ENCODE measurements at places on chromosomes 2 and 18.

DNA sequence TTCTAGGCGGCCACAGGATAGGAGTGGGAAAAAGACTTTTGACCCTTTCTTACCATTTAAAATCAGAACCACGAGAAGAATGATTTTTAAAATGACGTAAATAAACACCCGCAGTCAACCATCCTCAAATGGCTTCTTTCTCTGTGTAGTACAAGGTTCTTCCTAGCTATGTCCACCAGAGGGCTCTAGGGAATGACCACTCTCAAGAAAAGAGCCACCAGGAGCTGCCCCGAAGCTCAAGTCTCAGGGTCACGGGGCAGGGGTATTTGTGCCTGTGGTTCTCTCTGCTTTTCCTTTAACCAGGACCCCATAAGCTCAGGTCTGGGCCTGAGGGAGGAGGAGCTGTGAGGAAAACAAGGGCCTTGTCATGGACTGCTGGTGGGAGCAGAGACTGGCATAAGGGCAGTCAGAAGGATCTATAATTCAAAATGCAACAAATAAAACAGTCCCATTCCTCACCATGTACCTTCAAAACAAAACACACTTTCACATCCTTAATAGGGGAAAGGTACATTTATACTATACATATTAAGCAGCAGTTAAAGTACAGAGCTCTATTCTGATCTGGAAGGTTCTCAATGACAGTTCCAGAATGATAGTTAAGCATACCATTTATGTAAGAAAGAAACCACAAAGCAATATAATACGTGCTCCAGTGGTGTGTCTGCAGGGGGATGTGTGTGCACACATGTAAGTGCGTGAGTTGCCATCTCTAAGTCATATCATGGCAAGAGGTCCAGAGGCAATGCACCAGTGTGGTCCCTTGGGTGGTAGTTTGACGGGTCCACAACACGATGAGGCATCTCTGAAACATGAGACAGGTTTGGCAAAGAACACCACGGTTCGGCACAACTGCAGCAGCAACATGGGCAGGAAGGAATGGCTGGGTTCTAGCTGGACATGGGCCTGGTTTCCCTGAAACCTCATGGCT, 18.6 kb downstream of the LYPD1 start:
- peak; percentile 4 for DNase-seq

GRCh38 chr2:45724335-45724734, 72.9 kb downstream of the PRKCE start:
- DNase-seq: no peak

- no peak for DNase-seq
Measured at GRCh38 chr2:147433822-147434221, 411.0 kb upstream of the ACVR2A start.

GRCh38 chr2:240278661-240279060, 138.2 kb upstream of the OTOS start:
- no peak for DNase-seq

- DNase-seq: no peak
Measured at GRCh38 chr2:151568501-151568900, 158.8 kb downstream of the RIF1 start.

DNA sequence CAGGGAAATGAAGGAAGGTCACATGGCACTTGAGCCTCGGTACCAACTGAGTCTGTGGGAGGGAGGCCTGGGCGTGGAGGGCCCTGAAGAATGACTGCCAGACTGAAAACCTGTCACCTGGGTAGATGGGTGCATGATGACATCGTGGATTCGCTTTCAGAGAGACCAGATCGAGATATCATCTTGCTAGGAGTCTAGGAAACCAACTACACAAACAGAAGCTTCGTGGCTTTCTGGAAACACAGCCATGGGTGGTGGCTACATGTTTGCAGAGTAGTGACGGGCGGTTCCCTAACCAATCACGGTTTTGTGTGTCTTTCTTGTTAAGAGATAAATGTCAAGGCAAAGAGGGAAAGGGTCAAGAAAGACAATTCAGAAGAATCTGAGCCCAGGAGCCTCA, 155.0 kb downstream of the EIPR1 start:
- no peak for DNase-seq

DNA sequence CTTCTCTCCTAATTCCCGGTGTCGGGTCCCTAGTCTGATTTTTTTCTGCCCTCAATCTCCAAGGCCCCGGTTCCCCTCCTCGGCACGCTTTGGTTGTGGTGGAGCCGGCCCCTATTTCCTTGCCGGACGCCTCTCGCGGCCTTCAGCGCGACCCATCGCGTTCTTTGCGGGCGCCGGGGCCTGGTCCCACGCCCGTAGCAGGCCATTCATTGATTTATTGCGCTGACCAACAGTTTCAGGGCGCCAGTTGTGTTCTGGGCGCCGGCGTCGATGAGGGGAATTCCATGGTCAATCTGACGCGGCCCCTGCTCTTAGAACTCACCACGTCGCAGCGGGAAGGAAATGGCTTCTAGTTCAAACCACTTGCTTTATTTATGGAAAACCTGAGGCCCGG, 396 bp downstream of the CNOT9 start:
- DNase-seq: no peak

DNA sequence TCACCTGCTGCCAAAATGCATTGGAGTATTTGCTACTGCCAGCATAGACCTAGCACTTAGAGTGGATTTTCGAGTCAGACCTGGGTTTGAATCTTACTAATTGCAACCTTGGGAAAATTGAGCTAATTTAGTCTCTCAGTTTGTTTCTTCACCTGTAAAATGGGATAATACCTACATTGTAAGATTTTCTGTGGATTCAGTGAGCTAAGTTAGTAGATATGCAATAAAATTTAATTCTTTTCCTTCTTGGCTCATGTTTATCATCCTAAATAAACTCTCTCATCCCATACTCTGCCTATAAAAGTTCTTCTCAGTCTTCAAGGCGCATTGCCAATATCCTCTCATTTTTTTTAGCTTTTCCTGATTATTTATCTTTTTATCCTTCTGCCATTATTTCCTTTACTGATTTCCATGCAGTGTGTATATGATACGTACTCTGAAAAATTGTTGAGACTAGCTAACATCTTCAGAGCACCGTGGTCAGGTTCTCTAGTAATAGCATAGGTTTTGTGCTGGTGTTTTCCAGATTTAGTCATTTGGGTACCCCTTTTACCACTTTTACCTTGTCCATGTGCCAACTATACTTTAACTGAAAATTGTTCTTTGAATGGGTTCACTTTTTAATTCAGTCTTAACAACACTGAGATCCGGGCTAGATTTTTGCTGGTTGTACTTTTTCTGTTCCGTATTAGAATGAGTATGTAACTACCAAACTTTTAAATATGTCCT, 7.3 kb downstream of the CEP192 start:
- no peak for DNase-seq

DNA sequence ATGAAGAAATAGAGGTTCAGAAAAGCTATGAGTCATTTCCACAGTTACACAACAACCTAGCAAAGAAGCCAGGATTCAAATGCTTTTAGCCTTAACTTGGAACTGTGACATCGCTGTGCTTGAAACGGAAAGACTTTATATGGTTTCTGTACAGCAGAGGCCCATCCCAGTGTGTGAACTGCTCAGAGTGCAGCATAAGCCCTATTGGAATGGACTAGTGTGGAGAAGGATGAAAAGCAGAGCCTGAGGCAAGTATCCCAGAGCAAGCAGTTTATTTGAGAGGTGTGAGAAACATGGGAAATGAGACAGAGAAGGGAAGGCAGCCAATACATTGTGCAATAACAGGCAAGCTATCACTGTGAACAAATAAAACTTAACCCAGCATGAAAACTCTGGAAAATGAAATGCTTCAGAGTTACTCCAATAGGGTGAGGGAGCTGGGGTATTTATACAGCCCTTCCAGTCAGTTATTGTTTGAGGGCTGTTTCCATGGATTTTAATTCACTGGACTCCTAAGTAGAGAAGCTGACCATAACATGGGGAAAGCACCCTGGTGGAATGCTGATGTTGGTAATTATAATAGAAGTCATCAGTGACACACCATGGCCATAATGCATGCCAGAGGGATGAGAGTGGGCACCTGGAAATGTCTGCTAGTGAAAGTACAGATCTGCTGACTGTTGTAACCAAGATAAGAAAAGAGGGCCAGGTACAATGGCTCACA, 254.0 kb upstream of the POU3F3 start:
- no peak for DNase-seq

DNA sequence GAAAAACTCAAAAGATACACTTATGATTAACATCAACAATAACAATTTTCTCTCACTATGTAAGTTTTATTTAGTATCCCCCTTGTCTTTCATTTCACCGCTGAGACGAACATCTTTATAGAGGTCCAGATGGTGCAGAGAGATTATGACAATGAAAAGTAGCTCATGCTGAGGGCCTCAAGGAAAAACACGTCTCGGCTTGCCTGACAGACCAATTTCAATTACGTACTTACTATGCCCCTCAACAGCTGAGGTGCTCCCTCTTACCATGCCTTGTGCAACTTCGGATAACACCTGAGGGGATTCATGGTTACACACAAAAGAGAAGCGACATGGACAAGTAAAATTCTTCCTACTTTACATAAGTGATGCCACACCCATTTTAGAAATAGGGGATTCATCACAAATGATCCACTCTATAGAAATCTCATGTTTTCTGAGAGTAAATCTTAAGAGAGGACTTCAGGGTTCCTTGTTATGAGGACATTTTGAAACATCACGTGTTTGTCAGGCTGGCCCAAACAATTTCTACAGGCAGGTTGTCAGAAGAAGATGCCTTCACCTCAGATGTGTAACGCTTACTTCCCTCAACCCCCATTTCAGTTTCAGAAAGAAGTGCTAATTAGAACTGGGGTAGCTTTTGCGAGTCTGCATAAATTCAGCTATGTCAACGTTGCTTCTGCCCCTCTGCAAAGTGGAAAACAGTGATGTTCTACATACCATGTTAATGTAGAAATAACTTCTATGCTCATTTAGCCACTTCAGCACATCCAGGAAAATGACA, 191.4 kb downstream of the NRXN1 start:
- peak; percentile 92 for DNase-seq

DNA sequence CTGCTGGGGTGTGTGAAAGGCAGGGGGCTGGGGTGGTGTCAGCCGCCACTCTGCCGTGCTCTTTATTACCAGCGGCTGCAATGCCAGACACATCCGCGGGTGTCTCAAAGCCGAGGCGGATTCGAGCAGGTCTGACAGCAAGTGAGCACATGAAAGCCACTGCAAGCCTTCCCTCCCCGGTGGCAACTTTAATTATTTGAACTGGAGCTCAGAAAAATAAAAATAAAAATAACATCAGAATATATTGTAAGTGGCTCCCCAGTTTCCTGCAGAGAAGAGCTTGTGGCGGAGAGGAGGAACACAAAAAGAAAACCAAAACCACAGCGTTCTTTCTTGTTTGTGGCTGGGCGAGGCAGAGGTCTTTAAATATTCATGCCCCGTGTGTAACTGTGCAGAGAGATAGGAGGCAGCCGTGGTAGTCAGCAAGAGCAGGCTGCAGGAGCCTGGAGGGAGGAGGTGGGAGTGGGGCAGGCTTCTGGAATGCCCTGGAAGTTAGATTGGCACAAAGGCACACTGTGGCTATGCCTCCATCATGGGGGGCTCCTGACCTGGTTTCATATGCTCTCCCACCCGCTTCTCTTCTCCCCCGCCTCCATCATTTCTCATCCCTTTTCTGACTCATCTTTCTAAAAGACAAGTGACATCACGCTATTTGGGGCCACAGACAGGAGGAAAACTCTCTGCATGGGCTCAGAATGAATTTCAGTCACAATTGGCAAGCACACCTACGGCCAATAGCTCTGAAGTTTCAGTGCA, 199.8 kb downstream of the CLIP4 start:
- no peak for DNase-seq

GRCh38 chr2:239710953-239711861, 310.4 kb upstream of the HDAC4 start:
- no peak for DNase-seq

DNA sequence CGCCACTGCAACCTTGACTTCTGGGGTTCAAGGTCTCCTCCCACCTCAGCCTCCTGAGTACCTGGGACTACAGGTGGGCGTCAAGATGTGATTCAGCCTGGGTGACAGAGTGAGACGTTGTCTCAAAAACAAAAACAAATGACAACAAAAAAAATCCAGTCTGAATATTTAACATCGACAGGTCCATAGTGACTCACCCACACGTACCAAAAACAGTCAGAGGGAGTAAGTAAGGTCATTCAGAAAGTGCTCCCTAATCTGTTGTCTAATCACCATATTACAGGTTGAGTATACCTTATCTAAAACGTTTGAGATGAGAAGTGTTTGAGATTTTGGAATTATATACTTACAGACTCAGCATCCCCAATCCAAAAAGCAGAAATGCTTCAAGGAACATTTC, 24.4 kb downstream of the SAP130 start:
- no peak for DNase-seq

GRCh38 chr2:46779447-46779941, 136.1 kb downstream of the MCFD2 start:
- DNase-seq: no peak

GRCh38 chr2:240642806-240643092, 17.5 kb downstream of the GPR35 start:
- no peak for DNase-seq
